ENCODE measurements at places on chromosomes 5 and 9.

DNA sequence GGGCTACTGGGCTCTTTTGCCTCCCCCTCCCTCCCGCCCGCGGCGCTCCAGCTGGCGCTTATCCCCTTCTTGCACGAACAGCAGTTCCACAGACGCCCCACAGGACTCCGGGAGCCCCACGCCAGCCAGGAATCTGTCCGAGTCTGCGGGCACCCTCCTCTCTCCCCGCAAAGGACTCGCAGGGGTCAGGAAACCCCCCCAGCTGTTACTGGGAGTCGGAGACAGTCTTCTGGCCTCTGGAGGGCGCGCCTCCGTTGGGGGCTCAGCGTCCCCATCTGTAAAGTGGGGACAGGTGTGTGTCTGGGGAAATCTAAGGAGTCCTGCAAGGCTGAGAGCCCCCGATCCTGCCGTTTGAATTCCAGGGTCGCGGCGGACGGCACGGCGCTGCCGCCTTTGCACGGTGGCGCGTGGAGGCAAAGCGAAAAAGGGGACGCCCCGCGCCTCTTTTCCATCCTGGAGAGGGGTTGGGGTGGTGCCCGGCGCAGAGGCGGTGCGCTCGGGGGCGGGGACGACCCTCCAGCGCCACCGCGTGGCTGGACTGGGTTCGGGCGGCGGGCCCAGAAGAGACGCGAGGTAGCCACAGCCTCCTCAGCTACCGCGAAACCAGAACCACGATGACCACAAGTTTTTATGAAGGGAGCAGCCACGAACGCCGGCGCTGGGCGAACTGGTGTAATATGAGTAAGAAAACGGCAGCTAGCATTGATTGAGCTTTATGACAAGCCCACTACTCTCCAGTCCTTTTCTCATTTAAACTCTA is 2.8 kb upstream of the CCIN start:
- peak; percentile 72 for DNase-seq

DNA sequence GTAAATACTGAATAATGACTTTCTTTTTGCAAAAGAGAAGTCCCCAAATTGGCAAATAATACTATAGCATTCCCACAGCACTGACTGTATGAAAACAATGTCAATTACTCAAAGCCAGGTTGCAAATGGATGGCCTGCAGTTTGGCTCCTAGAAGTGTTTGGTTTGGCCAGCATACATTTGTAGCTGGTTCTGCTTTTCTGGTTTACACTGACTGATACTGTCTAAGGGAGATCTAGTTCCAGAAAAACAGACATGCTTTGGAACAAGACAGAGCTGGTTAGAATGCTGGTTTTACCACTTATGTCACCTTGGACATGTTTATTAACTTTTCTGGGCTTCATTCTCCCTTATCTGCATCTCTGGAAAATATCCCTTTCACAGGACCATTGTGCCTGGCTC is 81.5 kb upstream of the TRPM3 start:
- no peak for DNase-seq

DNA sequence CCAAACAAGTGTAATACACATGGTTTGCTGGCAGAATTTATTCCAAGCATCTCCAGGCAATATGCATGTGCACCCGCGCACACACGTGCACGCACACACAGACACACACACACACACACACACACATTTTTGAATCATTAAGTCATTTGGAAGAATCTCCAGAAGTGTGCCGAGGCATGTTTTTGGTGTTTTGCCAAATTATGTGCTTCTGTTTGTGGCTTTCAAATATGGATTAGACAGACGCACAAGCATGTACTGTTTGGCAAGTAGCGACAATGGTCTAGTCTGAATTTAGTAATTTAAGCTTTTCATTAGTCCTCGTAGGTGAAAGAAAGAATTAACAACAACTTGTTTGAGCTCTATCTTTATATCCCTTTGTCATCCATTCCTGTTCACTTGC is 36.7 kb downstream of the NFIB start:
- DNase-seq, result no peak

GRCh38 chr5:122126756-122127321 is 2.5 kb upstream of the ZNF474 start:
- no peak for DNase-seq

DNA sequence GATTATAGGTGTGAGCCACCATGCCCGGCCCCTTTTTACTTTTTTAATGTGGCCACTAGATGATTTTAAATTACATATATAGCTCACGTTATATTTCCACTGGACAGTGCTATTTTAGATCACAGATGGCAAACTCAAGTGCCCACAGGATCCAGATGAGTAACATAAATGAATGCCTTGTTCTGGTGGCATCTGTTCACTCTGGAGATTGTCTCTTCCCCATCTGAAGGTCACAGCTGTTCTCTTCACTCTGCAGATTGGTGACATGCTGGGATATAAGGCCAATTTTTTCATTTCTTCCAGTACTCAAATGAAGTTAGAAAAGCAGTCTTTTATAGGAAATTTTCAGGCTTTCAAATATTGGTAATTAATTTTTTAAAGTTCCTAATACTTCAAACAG is 160.1 kb downstream of the DOCK8 start:
- DNase-seq, result no peak

DNA sequence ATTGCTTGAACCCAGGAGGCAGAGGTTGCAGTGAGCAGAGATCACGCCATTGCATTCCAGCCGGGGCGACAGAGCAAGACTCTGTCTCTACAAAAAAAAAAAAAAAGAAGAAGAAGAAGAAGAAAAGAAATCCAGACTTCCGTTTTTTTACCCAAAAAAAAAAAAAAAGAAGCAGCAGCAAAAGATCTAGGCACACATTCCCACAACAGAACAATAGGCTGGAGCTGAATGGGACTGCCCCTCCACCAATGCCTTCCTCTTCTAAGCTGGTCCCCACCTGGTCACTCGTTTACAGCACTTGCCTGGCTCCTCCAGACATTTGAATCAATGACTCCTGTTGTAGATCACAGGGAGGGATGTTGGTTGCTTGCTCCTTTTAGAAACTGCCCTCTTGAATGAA is 1.6 kb upstream of the LMAN2 start:
- DNase-seq, result no peak

GRCh38 chr9:115071176-115071575 is 46.8 kb downstream of the TNC start:
- DNase-seq, result no peak

DNA sequence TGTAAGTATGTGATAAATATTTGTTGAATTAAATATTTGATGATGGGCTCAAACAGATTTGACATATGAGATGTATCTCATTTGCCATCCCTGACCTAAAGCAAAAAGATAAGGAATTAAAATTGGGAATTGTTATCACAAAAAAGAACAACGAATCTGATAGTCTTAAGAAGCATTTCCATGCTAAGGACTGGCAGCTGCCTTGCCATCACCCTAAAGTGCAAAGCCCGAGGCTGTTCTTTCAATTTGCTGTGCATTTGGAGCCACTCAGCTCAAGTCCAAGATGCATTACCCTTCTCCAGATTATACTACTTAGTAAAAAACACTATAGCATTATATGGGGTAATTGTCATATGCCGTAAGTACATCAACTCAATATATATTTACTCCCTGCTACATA is 618.3 kb upstream of the CLINT1 start:
- no peak for DNase-seq
